ENCODE measurements at places on chromosomes 11 and 22.

- DNase-seq, result no peak
Observed at GRCh38 chr11:6616596-6617250, 2.5 kb downstream of the TPP1 start.

- DNase-seq, result no peak
Observed at GRCh38 chr11:616320-617198, 809 bp upstream of the IRF7 start.

GRCh38 chr11:123973816-123974215, 3.8 kb downstream of the OR10S1 start:
- no peak for DNase-seq

GRCh38 chr11:44627911-44628729, 62.7 kb downstream of the CD82 start:
- peak; percentile 85 for DNase-seq

Measured in heart left ventricle (tissue), 16 donors.